ENCODE measurements at places on chromosomes 5 and 9. TPM values are rescaled to one million over a fixed set of nuclear protein-coding genes. Genes with fewer than 3 reads are reported as not detected.

Gene ADRA1B
- total RNA-seq, result 6.9 TPM

Gene PIP5KL1
- total RNA-seq, result 11.5 TPM

Gene TAL2
- total RNA-seq, result 1.4 TPM

Gene NREP
- 588 TPM for total RNA-seq

Gene CCNI2
- total RNA-seq, result 1.8 TPM

Gene PRR16
- total RNA-seq, result 6.5 TPM

Gene PCDHGB1
- total RNA-seq, result 10.4 TPM

Gene CDKN2A
- 0.46 TPM for total RNA-seq

Gene C5orf63
- total RNA-seq, result 9.5 TPM

Gene VCP
- total RNA-seq, result 193 TPM

Gene TRIP13
- 8.8 TPM for total RNA-seq

Gene SOHLH1
- total RNA-seq, result not detected

Gene BASP1
- 460 TPM for total RNA-seq

Gene LCN1
- not detected for total RNA-seq

Gene CLTB
- 80.7 TPM for total RNA-seq

Gene NUTM2G
- not detected for total RNA-seq
